ENCODE measurements at places on chromosomes 13 and 19. TPM values are rescaled to one million over a fixed set of nuclear protein-coding genes. Genes with fewer than 3 reads are reported as not detected.

DNA sequence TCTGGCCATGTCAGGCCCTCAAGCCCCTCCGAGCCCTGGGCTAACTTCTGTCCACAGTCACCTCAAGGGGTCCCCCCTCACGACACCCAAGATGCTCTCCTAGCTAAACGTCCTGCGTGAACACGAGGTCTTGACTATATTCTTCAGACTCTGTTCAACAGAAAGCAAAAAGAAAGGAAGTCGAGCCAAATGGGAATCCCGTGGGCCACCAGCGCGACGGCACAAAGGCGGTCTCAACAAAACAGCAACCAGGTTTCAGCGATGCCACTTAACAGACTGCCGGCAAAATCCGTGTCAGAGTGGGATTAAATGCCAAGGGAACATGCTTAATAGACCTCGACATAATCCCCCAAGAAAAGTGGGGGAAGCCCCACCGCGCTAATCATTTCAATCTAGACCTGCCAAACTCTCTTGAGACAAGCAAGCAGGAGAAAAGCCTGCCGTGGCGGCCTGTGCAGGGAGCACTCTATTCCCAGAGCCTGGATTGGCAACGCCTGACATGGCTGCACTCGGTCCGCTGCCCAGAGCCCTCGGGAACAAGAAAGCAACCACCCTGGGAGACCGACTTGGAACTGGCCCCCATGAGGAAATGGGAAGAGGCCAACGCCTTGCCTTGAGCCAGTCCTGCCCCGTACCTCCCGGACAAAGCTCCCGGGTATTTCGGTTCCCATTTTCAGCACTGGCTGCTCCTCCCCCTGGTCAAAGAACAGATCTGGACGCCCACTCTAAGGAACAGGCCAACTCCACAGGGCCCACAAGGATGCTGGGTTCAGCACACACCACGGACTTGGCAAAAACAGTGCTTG, 16.0 kb downstream of the ZC3H4 start:
- DNase-seq: peak; percentile 73

- no peak for DNase-seq
Measured at GRCh38 chr13:53073711-53074110, 45.1 kb downstream of the OLFM4 start.

- DNase-seq: no peak
Measured at GRCh38 chr19:6374161-6374709, 1.5 kb downstream of the PSPN start.

DNA sequence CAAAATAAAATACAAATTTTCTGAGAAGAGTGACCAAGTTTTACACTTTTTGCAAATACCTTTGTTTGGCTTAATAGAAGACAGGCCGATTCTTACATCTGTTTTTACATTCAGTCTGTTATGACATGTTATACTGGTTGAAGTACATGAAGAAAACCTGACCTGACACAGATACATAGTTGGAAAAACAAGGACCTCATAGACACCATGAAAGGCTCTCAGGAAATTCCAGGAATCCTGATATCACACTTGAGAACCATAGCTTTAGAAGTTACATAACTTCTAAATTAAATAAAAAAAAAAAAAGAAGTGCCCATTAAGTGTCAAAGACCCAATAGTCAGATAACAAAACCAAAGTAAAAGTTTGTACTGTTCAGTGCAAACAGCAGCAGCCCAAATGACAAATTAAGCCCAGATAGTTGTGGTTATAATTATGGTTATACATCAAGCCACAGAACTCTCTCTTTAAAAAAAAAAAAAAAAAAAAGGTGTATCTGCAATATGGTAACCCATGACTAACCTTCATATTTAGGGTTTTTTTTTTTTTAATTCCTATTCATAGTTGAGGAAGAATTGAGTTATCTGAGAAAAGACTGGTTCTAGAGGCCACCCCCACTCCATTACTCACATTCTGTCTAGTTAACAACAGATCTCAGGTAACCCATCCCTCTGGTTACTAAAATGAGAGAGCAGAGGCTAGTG, 19.8 kb downstream of the RBM26 start:
- no peak for DNase-seq

DNA sequence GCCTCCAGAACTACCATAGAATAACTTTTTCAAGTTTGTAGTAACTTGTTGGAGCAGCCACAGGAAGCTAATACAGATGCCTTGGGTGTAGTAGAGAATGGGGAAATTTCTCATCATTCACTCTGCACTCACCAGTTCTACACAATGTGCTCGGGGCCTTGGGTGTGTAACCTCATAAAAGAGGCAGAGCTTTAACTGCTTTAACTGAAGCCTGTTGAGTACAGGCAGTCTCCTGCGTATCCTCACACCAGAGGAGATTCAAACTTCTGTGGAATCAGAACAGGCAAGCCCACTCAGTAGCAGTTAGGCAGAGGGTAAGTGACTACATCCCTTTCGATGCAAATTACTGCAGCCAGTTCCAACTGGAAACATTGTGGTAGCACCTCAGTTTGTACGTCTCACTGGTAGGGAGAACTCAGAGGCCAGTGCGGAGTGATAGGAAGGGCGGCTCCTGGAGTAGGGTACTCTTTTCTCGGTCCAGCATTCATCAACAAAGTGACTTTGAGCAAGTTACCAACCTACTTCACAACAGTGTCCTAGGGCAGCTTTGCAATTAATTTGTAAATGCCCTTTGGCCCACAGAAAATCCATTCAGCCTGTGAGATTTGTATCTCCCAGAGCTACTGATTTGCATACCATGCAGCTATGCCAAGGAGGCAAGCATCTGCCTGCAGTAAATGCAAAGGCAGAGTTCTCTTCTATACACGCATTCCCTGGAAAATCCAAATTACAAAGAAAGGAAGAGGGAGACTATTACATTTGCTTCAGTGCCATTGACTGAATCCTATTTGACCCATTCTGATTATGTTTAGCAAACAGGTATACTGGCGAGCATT, 904.3 kb downstream of the DIAPH3 start:
- DNase-seq: no peak

DNA sequence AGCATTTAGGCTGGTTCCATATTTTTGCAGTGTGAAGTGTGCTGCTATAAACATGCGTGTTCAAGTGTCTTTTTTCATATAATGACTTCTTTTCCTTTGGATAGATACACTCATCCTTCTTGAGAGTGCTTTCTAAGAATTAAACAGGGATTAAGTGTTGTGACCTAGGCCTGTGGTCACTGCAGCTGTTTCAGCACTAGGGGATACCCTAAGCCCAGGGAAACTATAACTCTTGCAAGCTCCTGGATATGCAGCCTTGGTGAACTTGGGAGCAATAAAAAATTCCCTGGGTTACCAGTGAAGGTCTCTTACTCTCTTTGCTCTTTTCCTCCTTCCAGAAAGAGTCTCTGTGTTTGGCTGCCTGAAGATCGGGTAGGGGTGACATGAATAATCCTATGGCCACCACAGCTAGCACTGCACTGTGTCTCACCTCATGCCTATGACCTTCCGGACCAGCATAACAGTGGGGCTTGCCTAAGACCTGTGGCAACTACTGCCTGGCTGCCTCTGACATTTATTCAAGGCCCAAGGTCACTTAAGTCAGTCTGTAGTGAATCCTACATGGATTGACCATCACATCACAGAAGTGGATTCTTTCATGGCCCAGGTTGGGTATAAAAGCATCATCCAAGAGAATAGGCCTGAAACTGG, 799.7 kb downstream of the DACH1 start:
- no peak for DNase-seq

DNA sequence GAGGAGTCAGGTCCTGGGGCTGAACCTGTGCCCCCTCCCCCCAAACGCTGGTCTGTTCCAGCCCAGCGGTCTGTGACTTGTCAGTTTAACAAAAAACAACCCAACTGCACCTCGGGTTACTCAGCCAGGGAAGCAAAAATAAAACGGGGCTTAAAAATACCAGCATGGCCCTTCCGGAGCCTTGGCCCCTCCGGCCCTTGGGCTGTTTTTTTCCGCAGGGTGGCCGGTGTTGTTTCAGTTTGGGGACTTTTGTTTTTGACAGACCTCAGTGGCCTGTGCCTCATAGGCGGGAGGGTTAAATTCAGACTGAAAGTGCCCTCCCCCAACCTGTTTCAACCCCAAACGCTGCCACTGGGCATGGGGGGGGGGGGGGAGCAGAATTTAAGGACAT, 4.0 kb downstream of the TCF3 start:
- no peak for DNase-seq

DNA sequence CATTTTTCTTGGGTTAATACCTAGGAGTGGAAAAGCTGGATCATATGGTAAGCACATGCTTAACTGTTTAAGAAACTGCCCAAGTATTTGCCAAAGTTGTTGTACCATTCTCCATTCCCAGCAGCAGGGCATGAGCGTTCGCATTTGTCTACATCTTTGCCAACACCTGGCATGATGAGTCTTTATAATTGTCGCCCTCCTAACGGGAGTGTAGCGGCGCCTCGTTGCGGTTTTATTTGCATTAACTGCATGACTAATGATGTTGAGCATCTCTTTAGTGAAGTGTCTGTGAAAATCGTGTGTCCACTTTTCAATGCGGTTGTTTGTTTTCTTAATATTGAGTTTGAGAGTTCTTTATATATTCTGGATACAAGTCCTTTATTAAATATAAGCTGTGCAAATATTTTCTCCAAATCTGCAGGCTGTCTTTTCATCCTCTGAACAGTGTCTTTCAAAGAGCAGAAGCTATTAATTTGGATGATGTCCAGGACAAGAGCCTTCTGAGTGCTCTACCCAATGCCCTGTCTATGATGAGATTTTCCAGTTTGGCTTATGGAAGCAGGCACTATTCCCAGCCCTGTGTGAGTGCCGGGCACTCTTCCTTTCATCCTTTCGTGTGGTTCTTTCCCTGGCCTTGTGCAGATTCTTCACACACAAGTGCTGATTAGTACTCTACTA, 202.0 kb downstream of the FOXO1 start:
- DNase-seq: no peak

DMKN gene
- total RNA-seq: 6.9 TPM

CBARP gene
- total RNA-seq: 2.4 TPM

KCTD4 gene
- total RNA-seq: 0.16 TPM

IGFL1 gene
- not detected for total RNA-seq

KIR2DL1 gene
- total RNA-seq: not detected

SOHLH2 gene
- not detected for total RNA-seq

SULT2B1 gene
- not detected for total RNA-seq

CCDC70 gene
- not detected for total RNA-seq

LRG1 gene
- total RNA-seq: 0.67 TPM

All from right atrium auricular region (tissue), 2 donors.